ENCODE measurements at places on chromosomes 16 and 17. TPM values are rescaled to one million over a fixed set of nuclear protein-coding genes. Genes with fewer than 3 reads are reported as not detected.

GRCh38 chr16:58265480-58266052, 29.3 kb downstream of the PRSS54 start:
- H3K36me3 ChIP-seq: no peaks in the 10 kb centered on the region
- no peaks in the 10 kb centered on the region for H3K4me1 ChIP-seq
- no peak overlapping the region for H3K27ac ChIP-seq
- no peak overlapping the region for H3K4me3 ChIP-seq

DNA sequence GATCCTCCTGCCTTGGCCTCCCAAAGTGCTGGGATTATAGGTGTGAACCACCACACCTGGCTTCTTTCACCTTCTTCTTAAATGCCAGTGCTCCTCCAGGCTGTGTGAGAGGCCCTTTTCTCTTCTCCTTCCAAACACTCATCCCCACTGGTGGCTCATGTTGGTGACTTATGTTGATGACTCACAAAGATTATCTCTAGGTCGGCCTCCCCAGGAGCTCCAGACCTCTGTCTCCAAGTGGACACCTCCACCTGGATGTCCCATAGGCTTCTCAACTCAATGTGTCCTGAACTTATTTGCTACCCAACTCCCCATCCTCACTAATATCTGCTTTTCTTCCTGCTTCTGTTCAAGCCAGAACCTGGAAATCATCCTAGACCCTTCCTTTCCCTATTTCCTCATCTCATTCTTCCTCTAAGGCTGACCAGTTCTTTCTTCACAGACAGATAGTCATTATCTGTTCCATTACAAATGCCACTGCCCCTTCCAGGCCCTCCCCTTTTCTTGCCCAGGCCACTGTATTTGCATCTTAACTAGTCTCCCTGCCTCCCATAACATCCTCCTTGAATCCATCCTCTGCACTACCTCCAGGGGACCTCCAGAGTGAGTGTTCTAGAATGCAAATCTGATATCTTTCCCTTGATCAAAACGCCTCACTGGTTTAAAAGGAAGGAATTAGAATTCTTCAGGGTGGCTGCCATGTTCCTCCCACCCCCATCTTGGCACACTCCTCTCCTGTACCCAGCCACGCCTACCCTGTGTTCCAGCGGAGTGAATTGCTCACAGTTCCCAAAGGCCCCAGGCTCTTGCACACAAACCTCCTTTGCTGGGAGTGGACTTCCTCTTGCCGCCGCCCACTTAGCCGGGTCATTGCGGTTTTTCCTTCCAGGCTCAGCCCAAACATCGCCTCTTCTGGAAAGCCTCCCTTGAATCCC, 34.8 kb upstream of the FBXO47 start:
- no peaks in the 10 kb centered on the region for H3K27me3 ChIP-seq
- no peaks in the 10 kb centered on the region for H3K36me3 ChIP-seq
- H3K4me1 ChIP-seq: no peaks in the 10 kb centered on the region
- DNase-seq: no peak
- H3K4me3 ChIP-seq: no peak overlapping the region

GRCh38 chr16:51159296-51159695, 8.2 kb upstream of the SALL1 start:
- no peak overlapping the region for H3K4me3 ChIP-seq
- no peaks in the 10 kb centered on the region for H3K36me3 ChIP-seq
- no peak overlapping the region for H3K27ac ChIP-seq

DNA sequence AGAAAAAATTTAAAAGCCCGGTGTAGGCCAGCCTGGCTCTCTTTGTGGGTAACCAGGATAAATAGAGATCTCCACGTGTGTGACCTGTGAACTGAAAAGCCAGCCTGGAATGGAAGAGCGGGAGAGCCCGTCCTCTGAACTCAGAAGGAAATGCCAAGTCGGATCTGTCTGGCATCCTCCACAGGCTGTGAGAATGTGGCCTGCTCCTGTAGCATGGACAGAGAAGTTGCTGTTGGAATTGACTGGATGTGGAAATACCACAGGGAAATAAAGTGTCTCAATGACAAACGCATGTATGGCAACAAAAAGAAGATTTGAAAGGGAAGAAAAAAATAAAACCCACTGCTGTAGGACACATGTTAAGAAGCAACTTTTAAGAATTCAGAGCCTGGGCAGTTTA, 6.7 kb downstream of the KLHL36 start:
- H3K4me3 ChIP-seq: no peak overlapping the region
- peaks cover 25% of the 10 kb centered on the region for H3K36me3 ChIP-seq
- no peak for DNase-seq

DNA sequence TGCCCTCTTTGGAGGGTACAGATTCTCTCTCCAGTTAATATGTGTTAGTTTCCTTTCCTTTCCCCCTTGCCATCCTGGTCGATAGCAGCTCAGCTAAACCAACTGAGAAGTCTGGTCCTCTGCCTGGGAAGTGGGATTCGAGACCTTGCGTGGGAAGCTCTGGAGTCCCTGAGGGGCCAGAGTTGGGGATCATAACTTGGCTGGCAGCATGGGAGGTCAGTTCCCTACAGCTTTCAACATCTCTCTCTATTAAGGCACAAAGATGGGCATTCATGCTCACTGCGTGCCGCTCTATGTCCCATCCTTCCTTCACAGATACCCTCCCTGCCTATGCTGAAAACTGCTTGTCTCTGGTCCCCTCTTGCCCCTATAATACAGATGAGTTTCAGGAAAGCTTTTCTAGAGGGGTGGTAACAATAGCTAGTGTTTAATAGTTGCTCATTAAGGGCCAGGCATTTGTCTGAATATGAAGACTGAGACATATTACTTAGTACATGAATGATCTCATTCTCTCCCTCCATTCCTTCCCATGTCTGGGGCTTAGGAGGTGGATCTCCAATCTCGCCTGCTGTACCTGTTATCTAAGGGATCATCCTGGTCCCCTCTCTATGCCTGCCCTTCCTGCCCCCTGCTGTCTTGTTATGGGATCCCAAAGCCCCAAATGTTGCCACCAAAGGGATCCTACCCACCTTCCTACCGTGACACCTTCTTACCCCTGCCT, 10.8 kb downstream of the THRA start:
- H3K4me3 ChIP-seq: no peak overlapping the region
- DNase-seq: no peak
- H3K4me1 ChIP-seq: peaks cover 68% of the 10 kb centered on the region
- no peaks in the 10 kb centered on the region for H3K27me3 ChIP-seq
- peak overlapping the region; percentile 89 for H3K27ac ChIP-seq

DNA sequence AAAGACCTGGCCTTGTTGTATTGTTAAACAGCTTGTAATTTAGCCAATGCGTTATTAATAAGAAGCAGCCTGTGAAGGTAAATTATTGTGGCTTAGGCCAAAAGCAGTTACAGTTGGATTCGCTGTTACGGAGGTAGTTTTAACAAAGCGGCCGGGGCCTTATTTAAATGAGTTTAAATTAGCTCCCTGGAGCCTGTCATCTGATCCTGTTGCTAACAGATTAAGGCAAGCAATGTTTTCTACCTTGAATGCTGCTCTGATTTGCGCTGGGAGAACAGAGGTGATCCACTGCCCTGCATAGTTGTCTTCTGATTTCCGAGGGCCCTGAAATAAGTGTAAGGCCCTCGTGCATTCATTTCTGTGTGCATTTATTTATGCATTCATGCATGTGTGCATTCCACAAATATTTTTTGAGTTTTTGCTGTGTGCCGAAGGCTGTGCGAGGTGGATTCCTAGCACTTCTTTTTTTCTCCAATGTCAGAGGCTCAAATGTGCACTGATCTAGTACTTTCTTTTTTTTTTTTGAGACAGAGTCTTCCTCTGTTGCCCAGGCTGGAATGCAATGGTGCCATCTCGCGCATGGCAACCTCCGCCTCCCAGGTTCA, 10.9 kb downstream of the SEC14L5 start:
- H3K4me3 ChIP-seq: no peak overlapping the region
- no peak overlapping the region for H3K27ac ChIP-seq
- H3K4me1 ChIP-seq: no peaks in the 10 kb centered on the region
- no peaks in the 10 kb centered on the region for H3K36me3 ChIP-seq
- H3K27me3 ChIP-seq: no peaks in the 10 kb centered on the region

DNA sequence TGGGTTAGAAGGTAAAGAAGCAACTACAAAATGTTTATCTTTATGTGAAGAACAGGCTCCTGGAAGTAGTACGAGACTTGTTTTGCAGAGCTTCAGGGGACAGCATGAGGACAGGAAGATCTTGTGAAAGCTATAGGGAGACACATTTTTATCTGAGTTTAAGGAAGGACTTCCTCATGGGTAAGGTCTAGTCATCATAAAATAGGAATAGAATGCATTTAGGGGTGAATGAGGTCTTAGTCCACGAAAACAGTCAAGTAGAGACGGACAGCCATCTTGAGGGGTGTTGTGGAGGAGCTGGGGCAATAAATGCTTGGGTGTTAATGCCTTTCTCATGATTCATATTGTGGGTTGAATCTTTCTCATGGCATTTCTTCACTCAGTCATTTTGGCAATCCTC, 24.3 kb downstream of the KCNJ16 start:
- DNase-seq: no peak
- no peak overlapping the region for H3K27ac ChIP-seq
- no peaks in the 10 kb centered on the region for H3K36me3 ChIP-seq
- H3K4me1 ChIP-seq: no peaks in the 10 kb centered on the region

DNA sequence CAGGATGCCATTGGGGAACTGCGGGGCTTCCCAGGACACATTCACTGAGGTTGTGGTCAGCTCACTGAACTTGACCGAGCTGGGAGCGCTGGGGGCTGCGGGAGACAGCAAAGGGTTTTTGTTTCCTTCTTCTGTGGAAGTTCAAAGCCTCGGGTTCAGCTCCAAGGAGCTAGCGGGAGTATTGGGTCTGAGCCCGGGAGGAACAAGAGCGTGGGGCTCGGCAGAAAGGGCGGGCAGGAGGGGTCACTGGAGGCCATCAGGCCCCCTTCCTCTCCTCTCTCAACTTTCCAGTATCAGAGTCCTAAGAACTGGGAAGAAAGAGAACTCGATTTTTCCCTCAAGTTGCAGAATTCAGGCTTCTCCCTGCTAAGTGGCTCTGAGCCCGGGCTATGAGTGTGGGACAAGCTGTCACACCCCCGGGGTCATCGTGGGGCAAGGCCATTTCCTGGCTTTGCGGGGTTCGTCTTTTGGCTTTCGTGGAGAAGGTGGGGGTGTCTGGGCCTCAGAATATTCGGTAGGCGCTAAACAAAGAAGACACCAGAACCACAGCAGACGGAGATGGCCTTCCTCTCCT, 53.6 kb upstream of the CDC42EP4 start:
- H3K36me3 ChIP-seq: no peaks in the 10 kb centered on the region
- H3K4me3 ChIP-seq: no peak overlapping the region
- no peaks in the 10 kb centered on the region for H3K27me3 ChIP-seq
- no peak for DNase-seq
- H3K4me1 ChIP-seq: peaks cover 3% of the 10 kb centered on the region

The CPNE7 gene
- total RNA-seq: 8.9 TPM

GRCh38 chr17:34895383-34895782, 65.9 kb downstream of the CCT6B start:
- H3K4me3 ChIP-seq: no peak overlapping the region
- H3K36me3 ChIP-seq: no peaks in the 10 kb centered on the region
- peaks cover 3% of the 10 kb centered on the region for H3K27me3 ChIP-seq

- H3K27me3 ChIP-seq: no peaks in the 10 kb centered on the region
- no peak for DNase-seq
- H3K4me1 ChIP-seq: no peaks in the 10 kb centered on the region
- H3K36me3 ChIP-seq: no peaks in the 10 kb centered on the region
- H3K4me3 ChIP-seq: no peak overlapping the region
Observed at GRCh38 chr17:76947771-76948170, 79.6 kb downstream of the MGAT5B start.

GRCh38 chr17:40093005-40093579, 7.3 kb downstream of the NR1D1 start:
- H3K4me1 ChIP-seq: no peaks in the 10 kb centered on the region
- no peak overlapping the region for H3K4me3 ChIP-seq
- DNase-seq: no peak
- no peaks in the 10 kb centered on the region for H3K27me3 ChIP-seq
- H3K27ac ChIP-seq: peak overlapping the region; percentile 88

DNA sequence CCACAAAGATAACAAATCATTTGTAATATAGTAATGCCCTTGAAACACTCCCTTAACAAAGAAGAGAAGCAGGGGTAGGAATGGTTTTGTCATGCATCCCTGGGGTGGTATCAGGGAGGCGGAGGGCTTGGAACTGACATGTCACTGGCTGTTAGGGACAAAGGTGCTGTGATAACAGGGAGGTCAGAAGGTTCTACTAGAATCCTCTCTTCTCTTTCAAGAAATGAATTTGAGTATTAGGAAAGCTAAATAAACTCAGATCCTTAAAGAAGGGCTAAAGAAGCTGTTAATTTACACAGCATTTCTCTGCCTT, 65.4 kb upstream of the ADAMTS18 start:
- H3K27me3 ChIP-seq: no peaks in the 10 kb centered on the region
- no peak overlapping the region for H3K4me3 ChIP-seq
- no peaks in the 10 kb centered on the region for H3K4me1 ChIP-seq
- no peak overlapping the region for H3K27ac ChIP-seq
- no peak for DNase-seq

- peaks cover 2% of the 10 kb centered on the region for H3K4me1 ChIP-seq
- H3K4me3 ChIP-seq: no peak overlapping the region
- no peak overlapping the region for H3K27ac ChIP-seq
- no peaks in the 10 kb centered on the region for H3K27me3 ChIP-seq
Observed at GRCh38 chr17:45235416-45236281, 14.0 kb downstream of the FMNL1 start.

- DNase-seq: no peak
- no peaks in the 10 kb centered on the region for H3K27me3 ChIP-seq
- peaks cover 18% of the 10 kb centered on the region for H3K36me3 ChIP-seq
- H3K4me1 ChIP-seq: no peaks in the 10 kb centered on the region
Observed at GRCh38 chr17:82936768-82937171, 96.9 kb upstream of the ZNF750 start.

GRCh38 chr17:29694918-29695563, 72.3 kb upstream of the CORO6 start:
- no peaks in the 10 kb centered on the region for H3K36me3 ChIP-seq
- no peak overlapping the region for H3K4me3 ChIP-seq
- peaks cover 11% of the 10 kb centered on the region for H3K4me1 ChIP-seq

DNA sequence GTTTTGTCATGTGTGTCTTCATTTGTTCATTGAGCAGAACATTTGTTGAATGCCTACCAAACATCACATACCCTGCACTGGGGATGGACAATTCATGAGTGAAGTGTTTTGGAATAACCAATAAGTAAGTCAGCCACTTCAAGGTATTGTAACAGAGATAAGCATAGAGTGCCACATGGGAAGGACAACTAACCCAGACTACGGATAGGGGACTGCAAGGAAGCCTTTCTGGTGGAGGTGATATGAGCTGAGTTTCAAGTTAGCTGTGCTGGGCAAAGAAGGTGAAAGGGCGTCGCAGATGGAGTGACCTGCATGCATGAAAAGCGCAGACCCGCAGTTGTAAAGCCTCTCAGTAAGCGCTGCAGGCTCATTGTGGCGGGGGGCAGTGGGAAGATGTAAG, 78.8 kb downstream of the TNRC6C start:
- H3K36me3 ChIP-seq: no peaks in the 10 kb centered on the region
- no peak overlapping the region for H3K27ac ChIP-seq
- no peak for DNase-seq
- peaks cover 4% of the 10 kb centered on the region for H3K4me1 ChIP-seq
- H3K4me3 ChIP-seq: no peak overlapping the region
- no peaks in the 10 kb centered on the region for H3K27me3 ChIP-seq

- peaks cover 5% of the 10 kb centered on the region for H3K27me3 ChIP-seq
- H3K27ac ChIP-seq: no peak overlapping the region
- DNase-seq: no peak
- H3K4me3 ChIP-seq: no peak overlapping the region
Observed at GRCh38 chr17:77686903-77687302, 271.6 kb upstream of the TNRC6C start.

The KRTAP2-1 gene
- total RNA-seq: not detected

- H3K4me1 ChIP-seq: no peaks in the 10 kb centered on the region
- H3K4me3 ChIP-seq: no peak overlapping the region
- no peaks in the 10 kb centered on the region for H3K36me3 ChIP-seq
- no peaks in the 10 kb centered on the region for H3K27me3 ChIP-seq
- no peak for DNase-seq
Observed at GRCh38 chr17:37019117-37019740, 70.5 kb downstream of the AATF start.
